ENCODE measurements at places on chromosomes 3 and 15.

GRCh38 chr3:61808526-61808925 lies 247.2 kb downstream of the PTPRG start:
- DNase-seq, result no peak

DNA sequence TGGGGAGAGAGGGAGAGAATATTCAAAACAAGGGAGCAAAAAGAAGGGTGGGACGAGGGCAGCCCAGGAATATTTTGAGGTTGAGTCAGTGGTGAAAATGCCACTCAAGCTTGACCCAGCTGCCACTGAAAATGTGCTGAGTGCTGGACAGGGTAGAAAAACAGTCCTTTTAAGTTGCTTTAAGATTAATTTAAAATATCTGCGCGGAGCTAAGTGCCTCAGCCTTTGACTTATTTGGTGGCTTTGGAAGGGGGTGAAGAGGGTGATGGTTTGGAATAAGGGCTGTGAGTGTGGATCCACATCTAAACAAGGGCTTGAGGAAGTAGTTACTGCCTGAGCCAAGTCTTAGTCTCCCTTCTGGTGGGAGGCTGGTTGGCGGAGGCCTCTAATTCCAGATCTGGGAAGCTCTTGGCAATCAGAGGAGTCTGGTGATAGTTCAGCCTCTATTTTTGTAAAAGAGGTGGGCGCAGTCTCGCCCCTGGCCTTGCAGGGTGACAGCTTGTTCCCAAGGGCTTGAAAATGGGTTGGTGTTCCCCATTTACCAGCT lies 280.8 kb upstream of the ROPN1 start:
- DNase-seq, result no peak

DNA sequence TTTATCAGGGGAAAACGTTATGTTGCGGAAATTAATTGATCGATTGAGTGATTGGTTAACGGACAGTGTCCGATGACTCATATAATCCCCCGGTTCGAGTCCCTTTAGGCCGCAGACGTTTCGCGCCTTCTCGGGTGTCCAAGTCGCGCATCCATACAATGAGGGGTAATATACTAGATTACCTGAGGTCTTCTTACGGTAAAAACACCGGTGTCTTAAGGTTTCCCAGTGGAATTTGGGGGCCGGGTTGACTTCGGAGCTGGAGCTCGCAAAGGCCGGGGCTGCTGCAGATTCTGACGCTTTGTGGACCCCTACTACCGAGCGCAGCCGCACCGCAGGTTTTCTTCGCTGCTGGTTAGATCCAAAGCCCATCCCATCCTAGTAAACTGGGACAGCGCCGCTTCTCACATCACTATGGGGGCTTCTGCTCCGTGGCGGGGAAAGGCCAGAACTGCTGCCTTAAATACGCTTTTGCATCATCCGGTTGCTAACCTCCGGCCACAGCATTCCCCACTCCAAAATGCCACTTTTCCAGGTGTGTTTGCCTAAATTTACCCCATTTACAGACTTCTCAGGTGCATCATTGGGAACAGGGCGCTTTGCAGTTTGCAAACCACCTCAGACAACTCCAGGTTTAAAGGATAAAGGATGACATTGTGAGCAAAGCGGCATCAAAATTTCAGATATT lies 858 bp upstream of the SACM1L start:
- peak; percentile 44 for DNase-seq

DNA sequence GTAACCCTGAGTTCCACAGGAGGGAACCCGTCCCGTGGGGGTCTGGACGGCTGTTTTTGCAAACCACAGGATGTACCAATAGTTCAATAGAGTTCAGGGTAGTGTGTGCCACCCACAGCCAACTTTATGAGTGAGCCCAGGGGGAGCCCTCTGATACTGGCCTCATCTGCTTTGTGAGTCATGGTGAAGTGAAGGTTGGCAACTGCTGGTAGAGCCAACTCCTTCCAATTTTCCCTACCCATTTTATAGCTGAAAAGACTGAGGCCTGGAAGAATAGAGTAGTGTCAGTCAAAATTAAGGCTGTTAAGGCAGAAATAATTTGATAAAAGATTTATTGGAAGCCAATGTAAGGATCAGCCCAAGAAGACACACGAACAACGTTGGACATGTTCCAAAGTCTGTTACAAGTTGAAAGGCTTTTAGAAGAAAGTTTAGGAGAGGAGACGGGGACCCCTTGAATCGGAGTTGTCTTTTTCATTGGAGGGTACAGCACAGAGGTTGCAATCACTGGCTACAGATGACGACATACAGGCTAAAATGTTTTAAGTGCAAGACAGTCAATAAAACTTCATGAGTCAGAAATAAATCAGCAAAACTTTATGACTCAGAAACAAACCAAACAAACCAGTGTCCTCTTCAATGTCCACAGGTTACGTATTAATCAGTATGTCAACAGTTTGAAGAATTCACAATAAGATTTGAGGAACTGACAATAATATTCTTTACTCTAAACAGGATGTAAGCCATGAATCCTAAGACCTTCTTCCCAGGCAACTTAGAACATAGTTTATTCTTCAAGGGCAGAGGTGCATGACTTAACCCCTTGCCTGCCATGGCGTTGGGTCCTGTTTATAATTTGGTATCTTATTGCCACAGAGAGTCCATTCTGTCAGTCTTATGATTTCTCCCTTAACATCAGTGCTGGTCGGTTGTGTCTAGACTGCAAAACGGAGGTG lies 62.9 kb upstream of the NR2E3 start:
- DNase-seq, result no peak

- no peak for DNase-seq
Observed at GRCh38 chr3:53675942-53676341, 170.3 kb downstream of the CHDH start.
